ENCODE measurements at places on chromosomes 7 and 10.

- no peak for DNase-seq
These were observed 195.9 kb downstream of the DIP2C start for GRCh38 chr10:493391-494148.

DNA sequence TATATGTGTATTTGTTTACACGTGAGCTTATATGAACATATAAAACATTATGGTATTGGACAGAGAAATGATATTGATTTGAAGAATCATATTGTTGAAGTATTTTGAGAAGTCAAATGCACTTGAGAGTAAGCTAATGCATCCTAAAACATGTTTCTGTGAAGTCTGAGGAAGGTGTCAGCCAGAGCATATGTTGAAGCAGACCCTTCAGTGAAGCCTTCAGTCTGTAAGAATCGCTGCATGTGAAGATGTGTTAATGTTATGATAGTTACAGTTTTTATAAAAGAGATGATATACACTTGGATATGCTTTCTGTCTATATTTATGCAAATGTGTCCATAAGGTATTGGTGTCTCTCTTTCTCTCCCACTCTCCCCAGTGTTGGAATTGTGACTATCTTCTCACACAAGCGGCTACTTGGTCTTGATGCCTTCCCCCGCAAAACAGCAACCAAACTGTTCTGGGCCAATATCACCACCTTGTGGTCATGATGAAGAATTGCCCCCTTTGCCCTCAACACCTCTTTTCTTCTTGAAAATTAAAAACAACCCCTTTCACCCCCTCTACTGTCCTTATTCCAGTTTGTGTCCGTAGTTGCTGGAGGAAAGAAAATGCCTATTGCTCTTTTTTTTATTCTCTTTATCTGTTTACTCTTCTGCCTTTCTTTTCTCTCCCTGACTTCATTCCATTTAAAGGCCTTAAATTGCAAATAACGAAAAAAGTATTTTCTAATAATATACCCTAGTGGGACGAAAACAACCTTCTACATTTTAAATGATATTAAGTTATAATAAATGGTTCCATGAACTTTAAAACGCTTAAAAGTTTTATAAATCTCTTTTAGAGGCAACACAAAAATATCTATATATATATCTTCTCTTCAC, 64.9 kb downstream of the IKZF1 start:
- DNase-seq, result no peak

DNA sequence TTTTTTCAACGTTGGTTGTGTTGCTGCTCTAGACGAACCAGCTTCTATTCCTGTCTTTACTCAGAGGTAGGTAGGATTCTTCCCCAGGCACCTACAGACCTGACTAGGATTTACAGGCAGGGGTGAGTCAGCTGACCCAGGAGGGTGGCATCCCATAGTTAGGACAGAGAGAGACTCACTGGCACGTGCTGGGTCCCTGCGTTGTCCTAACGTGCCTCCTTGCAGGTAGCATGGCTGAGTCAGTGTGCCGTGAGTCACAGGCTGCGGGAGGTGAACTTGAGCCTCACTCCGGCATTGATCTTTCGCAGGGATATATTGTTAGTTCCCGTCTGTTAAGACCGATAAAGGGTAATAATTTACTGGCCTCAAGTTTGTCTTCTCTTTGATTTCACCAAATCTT, 96.5 kb downstream of the PFKFB3 start:
- no peak for DNase-seq

- DNase-seq, result no peak
These were observed 114.9 kb downstream of the HDAC9 start for GRCh38 chr7:18610331-18610948.
